ENCODE measurements at places on chromosomes 11 and 22.

DNA sequence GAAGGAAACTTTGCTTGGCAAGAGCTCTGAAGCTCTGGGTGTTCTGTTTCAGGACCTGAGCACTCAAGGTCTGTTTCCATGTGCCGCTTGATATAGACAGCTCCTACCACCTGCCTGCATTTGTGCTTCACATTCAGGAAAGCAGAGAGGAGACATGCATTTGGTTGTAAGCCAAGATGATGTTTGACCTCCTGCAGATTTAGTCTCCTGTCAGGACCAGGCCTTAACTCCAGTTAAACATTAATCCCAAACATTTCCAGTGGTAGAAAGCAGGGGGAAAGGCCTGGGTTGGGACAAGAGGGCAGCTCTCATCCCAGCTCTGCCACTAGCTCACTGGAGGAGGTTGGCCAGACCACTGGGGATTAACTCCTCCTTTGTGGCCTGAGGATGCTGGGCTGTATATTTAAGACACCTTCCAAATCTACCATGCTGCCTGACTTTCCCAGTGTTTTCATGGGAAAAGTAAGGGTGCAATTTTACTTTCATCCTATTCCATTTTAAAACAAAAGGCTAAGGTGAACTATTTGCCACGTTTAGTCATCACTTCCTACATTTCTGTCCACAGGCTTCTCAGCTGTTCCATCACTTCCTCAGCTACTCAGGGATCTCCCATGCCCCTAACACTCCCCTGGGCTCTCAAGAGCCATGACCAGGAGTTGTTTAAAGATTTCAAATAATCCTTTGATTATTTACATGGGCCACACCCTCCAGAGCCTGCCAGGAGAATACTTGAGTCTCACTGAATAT, 80.9 kb downstream of the INSC start:
- DNase-seq = peak; percentile 13

DNA sequence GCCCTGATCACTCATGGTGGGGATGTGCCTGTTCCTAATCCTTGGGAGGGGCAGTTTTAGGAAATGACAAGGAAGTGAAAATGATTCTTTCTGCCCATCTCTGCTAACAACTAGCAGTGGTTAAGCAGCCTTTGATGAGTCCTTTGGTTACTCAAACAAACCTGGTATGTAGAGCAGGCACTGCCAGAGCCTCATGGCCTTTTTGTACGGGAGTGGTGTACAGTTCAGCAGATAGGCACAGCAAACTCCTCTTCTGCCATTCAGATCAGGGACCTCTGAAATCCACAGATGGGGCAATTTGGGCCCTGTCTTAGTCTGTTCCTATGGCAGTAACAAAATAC, 66.2 kb downstream of the FZD4 start:
- no peak for DNase-seq

DNA sequence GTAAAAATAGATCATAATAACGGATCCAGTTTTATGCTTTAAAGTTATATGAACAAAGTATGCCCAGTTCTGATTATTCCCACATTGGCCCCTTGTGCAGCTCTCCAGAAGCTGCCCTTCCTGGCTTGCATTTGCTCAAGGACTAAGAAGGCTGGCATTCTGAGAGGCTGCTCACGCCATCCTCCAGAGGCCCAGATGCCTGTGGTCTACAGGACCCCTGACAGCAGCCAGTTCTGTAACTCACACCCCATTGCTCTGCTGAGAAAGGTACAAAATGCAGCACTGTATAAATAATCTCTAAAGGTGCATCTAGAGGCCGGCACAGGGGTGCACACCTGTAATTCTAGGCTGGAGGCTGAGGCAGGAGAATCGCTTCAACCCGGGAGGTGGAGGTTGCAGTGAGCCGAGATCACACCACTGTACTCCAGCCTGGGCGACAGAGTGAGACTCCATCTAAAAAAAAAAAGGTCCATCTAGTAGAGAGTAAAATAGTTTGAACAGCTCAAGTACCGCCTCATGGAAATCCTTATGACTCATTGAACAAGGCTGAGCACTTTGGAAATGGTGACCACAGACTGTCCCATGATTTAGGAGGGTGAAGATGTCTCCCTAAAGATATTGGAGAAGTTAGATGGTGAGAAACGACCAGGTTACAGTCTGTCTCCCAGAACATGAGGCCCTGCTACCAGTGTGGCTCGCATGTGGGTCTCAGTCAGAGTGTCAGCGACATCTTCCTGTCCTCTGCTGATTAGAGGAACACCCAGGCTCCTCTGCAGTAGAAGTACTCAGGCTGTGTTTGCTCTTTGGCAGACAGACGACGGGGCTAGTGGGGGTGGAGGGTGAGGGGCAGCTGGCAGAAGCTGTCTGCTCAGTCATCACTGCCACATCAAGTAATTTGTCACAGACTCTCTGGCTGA, 56.3 kb downstream of the KREMEN1 start:
- DNase-seq = no peak

DNA sequence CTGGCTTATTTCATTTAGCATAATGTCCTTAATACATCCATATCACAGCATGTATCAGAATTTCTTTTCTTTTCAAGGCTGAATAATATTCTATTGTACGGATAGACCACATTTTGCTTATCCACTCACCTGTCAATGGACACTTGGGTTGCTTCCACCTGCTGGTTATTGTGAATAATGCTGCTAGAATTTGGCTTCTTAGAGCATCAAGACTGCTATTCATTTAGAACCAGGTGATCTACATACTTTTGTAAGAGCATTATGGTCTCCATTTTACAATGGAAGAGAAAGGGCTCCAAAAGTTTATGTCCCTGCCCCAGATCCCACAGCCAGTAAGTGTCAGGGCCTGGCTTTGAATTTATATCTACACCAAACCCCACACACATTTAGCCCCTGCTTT, 100.7 kb upstream of the CD82 start:
- DNase-seq = no peak

DNA sequence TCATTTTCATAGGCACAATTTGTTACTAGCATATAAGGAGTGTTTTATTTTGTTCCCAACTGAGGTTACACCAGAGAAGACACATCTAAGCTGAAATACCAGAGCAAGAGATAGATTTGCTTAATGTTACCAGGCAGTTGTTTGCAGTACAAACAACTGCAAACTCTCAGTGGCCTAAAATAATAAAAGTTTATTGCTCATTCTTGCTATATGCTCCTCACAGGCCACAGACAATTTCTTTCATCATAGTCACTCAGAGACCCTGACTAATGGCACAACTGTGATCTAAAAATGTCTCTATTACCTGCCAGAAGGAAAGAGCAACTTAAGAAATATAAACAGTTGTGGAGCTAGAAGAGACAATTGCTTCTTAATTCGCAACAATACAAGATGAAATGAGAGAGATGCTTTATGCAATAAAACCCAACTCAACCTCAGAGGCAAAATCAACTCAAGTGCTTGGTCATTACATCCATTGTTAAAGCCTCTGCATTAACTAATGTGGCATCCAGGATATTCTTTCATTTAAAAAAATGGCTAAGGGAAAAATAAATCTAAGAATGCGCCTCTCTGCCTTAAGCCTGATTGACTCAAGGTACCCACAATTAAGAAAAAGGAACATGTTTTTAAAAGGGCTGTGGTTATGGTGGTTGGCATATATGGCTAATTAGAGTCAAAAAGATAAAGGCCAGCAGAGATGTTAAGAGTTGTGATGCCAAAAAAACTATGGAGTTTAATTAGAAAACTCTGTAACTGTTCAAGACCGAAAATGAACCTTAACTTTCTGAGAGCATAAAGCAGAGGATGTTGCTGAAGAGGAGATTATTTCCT, 103.7 kb downstream of the CD44 start:
- DNase-seq = peak; percentile 65

- peak; percentile 72 for DNase-seq
Measured at GRCh38 chr11:114354076-114354475, 46.2 kb downstream of the C11orf71 start.

- DNase-seq = peak; percentile 55
Measured at GRCh38 chr11:96390488-96390792, 627 bp downstream of the JRKL start.

- no peak for DNase-seq
Measured at GRCh38 chr22:17845790-17846189, 71.5 kb upstream of the BID start.

- peak; percentile 97 for DNase-seq
Measured at GRCh38 chr11:61893981-61894380, 2.6 kb upstream of the FADS3 start.

DNA sequence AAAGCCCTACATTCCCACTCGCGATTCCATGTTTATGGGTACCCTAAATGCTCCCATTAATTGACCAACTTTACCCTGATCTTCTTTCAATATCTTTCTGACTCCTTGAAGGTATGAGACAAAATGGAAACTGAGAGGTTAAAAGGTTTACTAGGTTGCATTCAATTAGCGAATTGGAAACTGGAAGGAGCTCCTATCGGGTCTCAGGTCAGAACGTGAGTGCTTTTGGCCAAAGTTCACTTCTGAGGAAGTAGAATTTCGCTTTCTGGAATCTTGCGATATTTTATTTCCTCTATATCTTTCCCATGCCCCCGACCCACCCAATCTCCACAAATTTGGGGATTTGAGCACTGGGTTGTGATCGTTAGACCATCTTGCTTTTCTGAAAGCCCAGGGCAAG, 2.6 kb downstream of the EHF start:
- DNase-seq = no peak

DNA sequence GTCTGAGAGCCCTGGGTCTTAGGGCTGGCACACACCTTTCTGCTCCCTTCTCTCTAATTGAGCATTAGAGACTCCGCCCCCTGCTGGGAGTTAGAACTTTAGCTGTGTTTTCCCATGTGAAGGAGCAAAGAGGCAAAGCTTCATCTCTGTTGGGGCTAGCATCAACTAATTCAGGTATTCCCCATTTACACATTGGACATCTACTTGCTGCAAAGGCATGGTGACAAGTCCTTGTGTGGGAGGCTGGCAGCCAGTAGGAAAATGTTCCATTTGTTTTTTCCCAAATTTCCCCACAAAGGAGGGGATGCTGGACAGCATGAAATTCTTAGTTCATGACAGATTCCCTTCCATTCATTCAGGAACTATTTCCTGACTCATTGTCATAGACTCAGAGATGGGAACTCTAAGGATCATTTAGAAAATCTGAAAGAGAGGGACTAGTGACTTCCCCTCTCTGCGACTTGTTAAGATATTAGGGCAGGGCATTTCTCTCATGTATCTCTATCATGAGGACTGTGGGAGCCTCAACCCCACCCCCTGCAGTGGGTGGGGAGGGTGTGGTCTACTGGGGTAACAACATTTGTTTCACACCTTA, 3.6 kb downstream of the CD44 start:
- peak; percentile 82 for DNase-seq

DNA sequence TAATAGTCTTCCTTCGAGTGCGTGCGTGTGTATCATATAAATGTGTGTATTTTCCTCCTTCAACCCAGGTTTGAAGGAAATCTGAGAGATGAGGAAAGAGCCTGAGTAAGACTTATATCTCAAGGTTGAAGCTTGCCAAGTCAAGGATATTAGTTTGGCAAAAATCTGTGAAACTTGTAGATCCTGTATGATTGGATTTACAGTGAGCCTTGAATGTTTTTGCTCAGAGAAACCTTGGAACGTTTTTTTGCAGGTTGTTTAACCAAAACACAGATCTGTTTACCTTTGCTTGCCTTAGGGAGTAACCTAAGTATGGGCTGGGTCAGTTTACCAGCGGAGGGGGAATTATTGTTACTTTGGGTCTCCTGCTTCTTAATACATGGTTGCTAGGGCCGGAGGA, 35.9 kb upstream of the SORL1-AS1 start:
- DNase-seq = no peak

DNA sequence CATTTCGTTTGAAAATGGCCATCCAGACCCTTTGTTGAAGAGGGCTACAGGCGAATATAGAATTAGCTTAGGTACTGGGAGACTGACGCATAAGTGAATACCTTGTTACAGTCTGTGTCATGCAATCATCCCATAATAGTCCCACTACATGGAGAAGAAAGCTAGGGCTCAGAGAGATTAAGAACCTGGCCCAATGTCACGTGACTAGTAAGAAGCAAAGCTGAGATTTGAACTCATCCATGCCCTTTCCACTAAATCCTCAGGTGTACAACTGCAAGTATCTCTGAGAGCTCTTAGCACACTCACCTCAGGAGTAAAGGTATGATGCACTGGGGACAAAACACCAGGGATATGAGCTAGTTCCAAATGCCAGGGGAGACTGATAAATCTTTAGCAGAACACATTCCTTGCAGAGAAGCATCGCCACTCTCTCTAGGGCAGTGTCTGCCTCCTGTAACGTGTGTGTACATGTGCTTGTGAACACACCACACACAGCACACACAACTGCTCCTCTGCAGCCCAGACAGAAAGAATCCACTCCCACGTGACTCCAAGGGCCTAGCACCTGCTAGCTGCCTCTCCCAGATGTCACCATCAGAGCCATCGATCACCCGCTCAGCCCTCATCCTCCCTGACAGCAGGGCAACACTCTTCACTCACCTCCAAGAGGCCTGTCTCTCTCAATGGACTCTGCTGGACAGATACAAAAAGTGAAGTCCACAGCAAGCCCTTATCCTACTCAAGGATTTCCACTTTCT, 402.8 kb downstream of the NXPE2 start:
- no peak for DNase-seq

DNA sequence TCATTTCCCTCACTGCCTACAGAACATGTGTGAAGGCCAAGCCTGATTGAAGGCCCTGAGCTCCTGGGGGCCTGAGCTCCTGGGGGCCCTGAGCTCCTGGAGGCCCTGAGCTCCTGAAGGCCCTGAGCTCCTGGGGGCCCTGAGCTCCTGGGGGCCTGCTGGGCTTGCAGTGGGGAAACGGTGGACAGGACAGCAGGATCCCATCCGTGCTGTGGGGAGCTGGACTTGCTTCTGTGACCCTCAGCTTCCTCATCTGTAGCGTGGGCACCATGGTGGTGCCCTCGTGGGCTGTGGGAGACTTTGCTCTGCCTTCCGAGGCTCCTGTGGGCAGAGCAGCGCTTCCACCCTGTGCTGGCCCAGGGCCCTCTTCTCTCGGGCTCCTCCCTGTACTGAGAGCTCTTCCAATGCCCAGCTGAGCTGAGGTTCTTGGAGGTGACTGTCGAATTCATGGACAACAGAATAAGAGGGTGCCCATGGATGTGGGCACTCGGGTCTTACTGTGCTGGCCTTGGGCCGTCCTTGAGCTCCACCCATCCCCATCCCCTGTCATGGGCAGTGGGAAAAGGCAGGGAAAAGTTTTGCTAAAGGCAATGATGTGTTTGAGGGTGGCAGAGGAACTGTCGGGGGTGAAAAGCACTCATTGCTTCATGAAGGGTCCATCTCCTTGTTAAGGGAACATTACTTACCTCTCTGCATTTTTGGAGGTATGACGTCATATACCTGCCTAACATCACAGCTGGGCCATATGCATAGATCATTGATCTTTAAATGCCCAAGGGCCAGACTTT, 786.7 kb downstream of the TBC1D22A start:
- no peak for DNase-seq

GRCh38 chr11:18775492-18776292, 15.9 kb downstream of the PTPN5 start:
- DNase-seq = peak; percentile 63

GRCh38 chr11:122173587-122173986, 57.6 kb upstream of the BLID start:
- DNase-seq = peak; percentile 37

Data from cardiac fibroblast (primary cell).